ENCODE measurements at places on chromosomes 6 and 20.
A peak's percentile ranks its signal among the peaks of the same experiment; 100 is the strongest.

GRCh38 chr6:15877231-15877630 lies 214.4 kb upstream of the DTNBP1 start:
- no peak for DNase-seq

DNA sequence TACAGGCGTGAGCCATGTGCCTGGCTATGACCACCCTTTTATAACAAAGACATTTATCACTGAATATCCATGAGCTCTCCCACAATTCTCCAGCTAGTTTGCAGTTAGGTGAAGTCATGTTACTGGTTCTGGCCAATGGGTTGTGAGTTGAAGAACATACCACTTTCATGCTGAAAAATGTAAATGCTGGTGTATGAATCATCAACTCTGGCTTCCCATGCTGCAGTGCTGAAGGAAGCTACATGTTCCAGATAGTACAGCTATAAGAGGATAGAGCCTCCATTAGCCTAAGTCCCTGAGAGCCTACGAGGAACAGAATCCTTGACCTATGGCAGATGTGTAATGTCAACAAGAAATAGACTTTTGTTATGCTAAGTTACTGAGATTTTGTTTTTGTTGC lies 180.4 kb downstream of the BTBD9 start:
- no peak for DNase-seq

DNA sequence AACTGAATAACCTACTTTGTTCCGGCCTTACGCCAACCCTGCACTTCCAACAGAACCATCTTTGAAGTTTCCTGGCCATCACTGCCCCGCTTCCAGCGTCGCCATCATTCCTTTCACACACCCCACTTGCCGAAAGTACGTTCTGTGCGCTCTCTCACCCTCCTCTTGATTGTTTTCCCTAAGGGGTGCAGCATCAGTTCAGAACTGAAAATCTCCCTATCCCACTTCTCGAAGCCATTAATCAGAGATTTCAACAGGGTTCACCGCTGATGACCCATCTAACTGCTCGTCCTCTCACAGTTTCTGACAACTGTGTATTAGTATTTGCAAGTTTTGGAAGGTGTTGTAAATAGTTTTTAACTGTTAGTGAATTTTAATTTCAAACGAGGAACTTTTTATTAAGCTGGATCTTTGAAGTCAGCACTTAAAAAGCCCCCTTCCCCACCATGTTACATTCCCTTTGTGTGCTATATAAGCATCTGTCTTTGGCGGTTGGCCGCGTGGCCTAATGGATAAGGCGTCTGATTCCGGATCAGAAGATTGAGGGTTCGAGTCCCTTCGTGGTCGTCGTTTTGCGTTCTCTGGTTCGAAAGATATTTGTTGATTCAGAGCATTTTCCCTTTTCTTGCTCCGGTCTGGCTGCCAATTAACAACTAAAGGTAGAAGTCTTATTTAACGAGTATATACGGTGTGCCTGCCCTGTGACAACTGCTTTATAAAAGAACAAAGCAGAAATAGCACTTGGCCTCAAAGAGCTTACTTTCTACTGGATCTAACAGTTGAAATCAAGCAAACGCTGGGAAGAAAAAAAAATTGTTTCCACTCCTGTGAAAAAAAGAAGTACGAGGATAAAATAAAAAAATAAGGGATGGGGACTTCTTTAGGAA lies 42.6 kb downstream of the TRIM27 start:
- peak; percentile 56 for DNase-seq

- DNase-seq, result no peak
Measured at GRCh38 chr6:52139985-52140680, 46.0 kb upstream of the IL17A start.

- no peak for DNase-seq
Measured at GRCh38 chr6:111437573-111437972, 45.4 kb downstream of the REV3L start.

Measured in stimulated activated CD8-positive, alpha-beta memory T cell treated with anti-CD3 and anti-CD28 coated beads, Interleukin-4, amount 100 ng/mL, for 24 hours (primary cell).